Putamen (tissue), 1 donor: ENCODE measurements at places on chromosomes 3 and 15.

DNA sequence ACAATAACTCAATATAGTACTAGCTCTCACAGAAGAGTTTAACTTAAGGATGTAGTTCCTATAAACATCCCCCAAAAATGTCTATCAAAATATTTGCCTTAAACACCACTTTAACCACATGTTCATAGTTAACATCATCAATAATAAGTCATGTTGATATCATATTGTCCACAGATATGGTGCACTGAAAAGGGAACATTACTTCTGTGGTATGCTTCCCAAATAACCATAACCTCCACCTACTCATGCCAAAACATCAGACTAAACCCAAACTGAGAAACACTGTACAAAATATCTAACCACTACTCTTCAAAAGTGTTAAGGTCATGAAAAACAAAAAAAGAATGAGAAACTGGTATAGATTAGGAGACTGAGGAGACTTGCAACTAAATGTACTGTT lies 32.9 kb downstream of the SLC4A7 start:
- DNase-seq = no peak

DNA sequence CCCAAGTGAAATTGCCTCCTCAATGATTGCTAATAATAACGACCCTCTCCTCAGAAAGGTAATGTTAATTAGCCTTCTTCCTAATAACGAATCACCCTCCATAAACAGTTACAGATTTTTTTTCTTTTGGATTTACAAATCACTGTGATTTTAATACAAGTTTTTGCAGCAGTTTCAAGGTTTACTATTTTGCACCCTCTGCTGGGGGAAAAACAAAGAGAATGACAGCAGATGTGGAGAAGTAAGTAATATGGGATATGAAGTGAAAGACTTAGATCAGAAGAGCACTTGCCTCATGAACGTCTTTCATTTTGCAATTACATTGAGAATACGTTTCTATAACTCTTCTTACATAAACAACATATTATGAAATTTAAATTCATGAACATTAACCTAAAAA lies 16.1 kb upstream of the CNTN3 start:
- DNase-seq = no peak

DNA sequence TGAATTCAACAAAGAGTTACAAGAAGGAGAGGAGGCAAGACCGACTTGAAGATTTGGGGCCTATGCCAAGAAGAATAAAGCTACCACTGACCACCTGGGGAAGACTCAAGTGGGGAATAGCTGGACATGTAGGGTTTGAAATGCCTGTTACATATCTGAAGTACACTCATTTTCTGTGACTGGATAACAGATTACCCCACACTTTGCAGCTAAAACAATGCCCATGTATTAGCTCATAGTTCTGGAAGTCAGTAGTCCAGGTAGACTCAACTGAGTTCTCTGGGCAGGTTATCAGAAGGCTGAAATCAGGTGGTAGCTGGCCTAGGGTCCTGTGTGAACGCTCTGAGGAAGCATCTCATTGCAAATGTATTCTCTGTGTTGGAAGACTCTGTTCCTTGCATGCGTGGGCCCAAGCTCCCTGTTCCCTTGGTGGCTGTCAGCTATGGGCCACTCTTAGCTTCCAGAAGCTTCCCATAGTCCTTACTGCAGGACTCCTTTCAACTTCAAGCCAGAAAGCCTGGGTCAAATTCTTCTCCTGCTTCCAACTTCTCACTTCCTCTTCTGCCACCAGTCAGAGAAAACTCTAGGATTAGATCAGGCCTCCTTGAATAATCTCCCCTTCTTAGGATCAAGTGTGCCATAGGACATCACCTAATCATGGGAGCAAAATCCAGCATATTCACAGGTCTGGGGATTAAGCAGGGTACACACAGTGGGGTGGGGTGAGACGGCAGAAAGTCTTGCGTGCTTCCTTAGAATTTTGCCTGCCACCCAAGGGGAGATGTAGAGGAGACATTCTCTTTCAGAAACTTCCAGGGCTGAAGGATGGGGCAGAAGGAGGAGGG lies 187.8 kb downstream of the SHQ1 start:
- no peak for DNase-seq

DNA sequence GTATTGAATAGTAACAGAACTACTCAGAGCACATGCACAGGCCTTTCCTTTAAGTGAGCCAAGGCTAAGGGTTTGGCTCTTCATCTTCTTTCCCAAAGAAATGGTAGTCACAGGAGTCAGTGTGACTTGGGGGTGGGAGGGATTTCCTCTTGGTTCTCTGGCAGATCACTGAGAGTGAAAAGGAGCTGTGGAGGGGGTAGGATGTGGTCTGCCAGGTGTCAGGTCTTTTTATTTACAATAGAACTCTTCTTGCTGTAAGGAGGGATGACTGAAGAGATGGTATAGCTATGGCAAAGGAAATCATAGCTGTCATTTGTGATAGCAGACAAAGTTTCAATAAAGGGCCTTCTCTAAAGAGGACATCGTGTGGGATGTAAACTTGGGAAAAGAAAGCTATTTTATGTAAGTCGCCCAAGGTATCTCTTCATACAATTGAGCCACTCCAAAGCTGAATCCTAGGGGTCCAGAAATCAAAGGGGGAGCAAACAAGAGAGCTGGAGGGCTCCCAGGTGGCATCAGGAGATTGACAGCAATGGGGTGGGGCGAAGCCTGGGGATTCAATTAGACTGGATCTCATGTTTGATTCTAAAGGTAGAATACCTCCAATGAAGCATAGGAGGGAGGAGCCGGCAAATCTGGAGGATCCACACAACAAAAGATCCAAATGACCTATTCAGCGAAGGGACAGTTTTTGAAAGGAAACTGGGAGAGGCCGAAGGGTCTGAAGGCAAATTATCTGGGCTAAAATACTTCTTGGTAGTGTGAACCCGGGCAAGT lies 20.0 kb upstream of the CHD2 start:
- no peak for DNase-seq

DNA sequence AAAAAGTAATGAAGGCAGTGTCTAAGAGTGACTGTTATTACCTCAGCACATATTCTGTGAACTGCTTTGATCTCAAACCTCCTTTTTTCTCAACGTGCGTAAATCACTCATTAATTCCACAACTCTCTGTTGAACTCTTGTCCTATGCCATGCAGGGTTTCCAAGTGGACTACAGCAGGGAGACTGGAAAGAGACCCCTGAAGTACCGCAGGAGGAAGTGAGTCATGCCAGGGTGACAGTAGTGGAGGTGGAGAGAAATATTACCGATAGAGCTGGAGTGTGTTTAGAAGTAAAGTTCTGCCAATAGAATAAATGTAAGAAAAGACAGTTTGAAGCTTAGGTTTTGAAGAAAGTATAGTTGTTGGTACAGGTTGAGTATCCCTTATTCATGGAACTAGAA lies 908.9 kb downstream of the ROBO1 start:
- no peak for DNase-seq

DNA sequence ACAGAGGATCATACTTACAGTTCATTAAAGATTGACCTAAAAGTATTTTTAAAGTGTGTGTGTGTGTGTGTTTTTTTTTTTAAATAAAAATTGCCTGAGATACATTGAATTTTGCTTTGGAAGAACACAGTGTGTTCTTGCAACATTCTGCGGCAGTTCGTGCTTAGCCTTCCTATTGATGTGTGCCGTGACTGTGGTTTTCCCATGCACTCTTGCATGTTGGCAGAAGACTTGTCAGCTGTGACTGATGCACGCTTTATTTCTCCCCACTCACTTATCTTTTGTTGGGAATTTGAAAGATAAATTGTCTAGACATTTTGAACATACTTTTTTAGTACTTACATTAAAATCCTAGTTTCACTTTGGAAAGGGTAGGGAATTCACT lies 136.3 kb upstream of the LRRFIP2 start:
- DNase-seq = no peak

GRCh38 chr3:187750513-187751123 lies 5.3 kb upstream of the BCL6 start:
- DNase-seq = no peak

- DNase-seq = peak; percentile 58
Observed at GRCh38 chr3:42780892-42781700, 8.0 kb upstream of the CCDC13 start.

GRCh38 chr3:129524081-129524480 lies 4.4 kb upstream of the RHO start:
- no peak for DNase-seq

DNA sequence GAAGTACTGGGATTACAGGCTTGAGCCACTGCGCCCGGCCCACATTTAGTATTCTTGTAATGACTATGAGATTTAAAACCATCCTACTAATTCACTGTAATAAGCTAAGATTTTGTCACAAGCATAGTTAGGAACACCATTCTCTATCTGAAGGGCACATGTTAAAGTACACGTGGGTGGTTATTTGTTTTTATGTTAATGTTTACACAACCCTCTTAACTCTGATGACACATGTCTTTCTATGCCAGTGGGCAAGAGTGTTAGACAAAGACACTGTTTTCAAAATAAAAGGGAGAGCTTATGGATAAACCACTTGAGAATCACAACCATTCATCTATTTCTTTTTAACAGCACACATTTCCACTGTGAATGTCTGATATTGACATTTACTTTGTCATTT lies 537.6 kb upstream of the IL12A start:
- DNase-seq = no peak

DNA sequence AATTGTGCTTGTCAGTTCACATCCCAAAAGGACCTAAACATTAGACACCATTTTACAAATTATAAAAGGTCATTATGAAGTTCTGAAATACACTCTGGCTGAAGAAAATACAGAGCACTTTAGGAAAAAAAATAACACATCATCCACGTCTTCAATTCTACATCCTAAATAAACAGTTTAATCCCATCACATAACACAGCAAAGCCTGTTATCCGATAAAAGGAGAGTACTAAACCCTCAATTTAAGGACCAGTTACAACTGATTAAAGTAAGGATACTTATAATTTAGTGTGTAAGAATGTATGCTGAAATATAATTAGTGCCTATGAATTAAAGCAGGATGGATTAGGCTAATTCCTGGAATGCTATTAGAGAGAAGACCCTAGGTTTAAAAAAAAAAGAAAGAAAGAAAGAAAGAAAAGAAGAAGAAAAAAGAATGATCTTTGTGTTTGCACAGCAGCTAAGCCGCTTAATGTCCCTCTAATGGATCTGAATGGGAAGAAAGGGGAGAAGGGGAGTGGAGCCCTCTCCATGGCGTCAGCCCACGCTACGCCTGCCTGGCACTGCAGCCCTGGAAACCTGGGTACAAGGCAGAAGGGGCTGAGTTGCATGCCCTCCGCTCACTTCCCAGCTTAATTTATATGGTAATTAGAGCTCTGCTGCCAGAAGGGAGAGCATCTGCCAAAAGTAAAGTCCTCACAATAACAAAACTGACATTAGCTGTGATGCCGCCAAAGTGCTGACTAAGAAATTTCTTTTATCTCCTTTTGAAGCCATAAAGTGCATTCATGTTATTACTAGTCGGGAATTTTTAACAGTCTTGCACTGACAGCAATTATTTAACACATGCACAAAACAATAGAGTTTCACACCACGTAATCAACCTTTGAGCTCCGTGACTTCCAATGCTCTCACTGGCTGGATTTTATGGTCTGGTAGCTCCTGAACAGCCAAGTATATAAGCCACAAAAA lies 90.0 kb downstream of the FSIP1 start:
- DNase-seq = peak; percentile 58

DNA sequence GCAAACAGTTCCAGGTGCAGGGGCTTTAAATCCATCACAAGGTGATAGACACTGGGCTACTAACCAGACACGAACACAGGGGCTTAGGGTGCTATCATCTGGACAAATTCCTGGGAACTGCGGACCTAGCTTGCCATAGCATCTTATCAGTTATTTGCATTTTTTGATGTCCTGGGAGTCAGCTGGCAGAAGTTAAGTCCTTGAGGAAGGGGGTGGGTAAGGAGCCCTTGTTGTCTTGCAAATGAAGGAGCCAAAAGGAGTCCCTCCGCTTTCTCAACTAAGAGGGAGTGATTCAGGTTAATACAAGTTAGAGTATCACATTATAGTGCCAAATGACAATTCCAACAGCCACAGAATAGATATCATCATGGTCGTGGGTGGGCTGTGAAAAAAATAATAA lies 108.9 kb downstream of the NPAP1 start:
- no peak for DNase-seq

DNA sequence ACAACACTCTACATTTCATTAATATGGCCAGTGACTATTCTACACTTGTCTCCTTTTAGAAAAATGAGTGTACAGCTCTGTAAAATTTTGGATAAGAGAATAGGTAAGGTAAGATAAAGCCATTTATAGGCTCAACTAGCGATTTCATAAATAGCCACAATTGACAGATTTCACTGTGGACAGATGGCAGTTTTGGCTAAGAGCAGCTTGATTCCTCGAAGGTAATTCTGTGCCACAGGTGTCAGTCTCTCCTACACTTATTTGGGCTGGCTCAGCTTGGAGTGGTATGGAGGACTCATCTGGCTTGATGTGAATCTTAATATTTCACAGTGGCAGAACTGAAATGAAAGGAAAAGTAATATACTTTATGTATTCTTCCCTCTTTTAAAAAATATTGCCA lies 536.7 kb upstream of the TBL1XR1 start:
- DNase-seq = no peak

GRCh38 chr3:169668957-169669741 lies 5.6 kb upstream of the MECOM start:
- DNase-seq = peak; percentile 45

GRCh38 chr15:29433050-29433318 lies 163.4 kb upstream of the NSMCE3 start:
- DNase-seq = no peak

- no peak for DNase-seq
Observed at GRCh38 chr3:143084856-143085731, 34.5 kb upstream of the CHST2 start.

GRCh38 chr3:188812198-188812597 lies 359.6 kb upstream of the TPRG1 start:
- DNase-seq = no peak

- no peak for DNase-seq
Observed at GRCh38 chr15:40388941-40389823, 6.7 kb downstream of the KNSTRN start.

- DNase-seq = no peak
Observed at GRCh38 chr3:124322966-124323365, 331.0 kb upstream of the ROPN1 start.

DNA sequence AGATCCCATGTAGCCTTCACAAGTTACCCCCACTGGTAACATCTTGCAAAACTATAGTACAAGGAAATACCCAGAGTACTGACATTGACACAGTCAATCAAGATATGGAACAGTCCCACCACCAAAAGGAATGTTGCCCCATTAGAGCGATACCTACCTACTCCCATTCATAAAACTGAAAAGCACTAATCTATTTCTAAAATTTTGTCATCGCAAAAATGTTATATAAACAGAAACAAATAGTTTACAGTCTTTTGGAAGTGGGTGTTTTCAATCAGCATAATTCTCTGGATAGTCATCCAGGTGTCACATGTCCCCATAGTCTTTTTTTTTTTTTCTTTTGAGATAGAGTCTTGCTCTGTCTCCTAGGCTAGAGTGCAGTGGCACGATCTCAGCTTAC lies 156.9 kb upstream of the AGTR1 start:
- DNase-seq = no peak

DNA sequence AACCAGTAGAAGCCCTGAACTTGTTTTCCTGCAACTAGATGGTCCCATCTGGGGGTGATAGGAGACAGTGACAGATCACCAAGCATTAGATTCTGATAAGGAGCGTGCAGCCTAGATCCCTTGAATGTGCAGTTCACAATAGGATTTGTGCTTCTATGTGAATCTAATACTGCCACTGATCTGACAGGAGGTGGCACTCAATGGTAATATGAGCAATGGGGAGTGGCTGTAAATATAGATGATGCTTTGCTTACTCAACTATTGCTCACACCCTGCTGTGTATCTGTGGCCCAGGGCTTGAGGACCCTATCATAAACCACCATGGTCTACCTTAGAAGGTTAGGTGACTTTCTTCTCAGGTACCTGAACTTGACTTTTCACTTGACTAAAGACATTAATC lies 417.1 kb upstream of the ARHGEF26 start:
- DNase-seq = no peak
